ENCODE measurements at places on chromosomes 7 and 10.

DNA sequence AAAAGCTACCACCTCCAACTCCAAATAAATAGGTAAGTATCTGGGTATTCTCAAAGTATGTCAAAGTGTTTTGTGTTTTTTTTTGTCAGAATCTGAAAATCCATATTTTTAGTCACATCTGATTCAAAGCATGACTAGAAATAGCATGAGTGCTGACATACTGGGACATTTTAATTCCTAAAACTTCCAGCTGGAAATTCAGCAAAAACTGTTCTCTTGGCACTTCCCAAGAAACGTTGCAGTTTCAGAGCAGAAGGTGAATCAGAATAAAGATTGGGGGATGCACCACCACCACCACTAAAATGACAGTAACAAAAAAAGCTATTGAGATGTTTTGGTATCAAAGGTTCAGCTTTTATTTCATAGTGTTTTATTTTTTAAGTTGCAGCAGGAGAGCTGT, 724.6 kb upstream of the CELF2 start:
- no peak for DNase-seq

DNA sequence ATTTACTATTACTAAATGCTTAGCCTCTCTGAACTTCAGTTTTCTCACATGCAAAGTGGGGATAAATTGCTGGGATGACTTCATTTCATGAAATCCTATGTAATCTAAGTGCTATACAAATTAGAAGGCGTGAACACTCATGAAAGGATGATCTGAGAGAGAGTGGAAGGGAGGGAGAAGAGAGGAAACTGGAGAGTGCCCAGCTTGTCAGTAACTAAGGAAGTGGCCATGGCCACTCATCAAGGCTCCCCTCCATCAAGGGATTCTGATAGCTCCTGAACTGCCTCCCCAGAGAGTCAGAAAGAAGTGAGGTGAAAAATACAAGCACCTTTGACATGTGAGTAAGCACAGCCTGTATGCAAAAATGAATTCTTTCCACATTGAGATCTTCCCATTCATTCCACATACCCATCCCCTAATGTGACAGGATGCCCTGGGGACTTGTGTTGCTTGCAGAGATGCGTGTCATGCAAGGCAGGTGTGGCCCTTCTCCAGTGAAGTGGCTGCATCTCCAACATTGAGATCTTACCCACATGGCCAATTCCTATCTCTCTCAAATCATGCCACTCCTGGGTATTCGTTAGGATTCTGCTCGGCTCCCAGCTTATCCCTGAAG, 76.5 kb upstream of the ITPRID1 start:
- DNase-seq, result no peak

DNA sequence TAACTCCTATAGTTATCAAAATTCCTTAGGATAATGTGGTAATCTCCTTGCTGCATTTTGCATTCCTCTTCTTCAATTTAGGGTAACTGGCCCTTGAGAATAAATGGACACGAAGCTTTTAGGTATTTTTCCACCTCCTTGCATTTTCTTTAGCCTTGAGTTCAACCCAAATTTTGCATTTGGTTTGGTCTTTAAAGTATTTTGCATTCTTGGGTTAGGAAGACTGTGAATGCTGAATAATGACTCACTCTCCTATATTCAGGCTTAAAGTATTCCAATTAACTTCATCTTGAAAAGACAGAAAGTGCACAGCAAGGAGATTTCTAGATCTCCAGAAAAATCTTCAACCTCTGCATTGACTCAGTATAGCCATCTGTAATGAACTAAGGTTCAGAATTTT, 47.3 kb downstream of the TFPI2 start:
- DNase-seq, result no peak

GRCh38 chr7:140982508-140982907, 32.2 kb downstream of the MRPS33 start:
- DNase-seq, result no peak

DNA sequence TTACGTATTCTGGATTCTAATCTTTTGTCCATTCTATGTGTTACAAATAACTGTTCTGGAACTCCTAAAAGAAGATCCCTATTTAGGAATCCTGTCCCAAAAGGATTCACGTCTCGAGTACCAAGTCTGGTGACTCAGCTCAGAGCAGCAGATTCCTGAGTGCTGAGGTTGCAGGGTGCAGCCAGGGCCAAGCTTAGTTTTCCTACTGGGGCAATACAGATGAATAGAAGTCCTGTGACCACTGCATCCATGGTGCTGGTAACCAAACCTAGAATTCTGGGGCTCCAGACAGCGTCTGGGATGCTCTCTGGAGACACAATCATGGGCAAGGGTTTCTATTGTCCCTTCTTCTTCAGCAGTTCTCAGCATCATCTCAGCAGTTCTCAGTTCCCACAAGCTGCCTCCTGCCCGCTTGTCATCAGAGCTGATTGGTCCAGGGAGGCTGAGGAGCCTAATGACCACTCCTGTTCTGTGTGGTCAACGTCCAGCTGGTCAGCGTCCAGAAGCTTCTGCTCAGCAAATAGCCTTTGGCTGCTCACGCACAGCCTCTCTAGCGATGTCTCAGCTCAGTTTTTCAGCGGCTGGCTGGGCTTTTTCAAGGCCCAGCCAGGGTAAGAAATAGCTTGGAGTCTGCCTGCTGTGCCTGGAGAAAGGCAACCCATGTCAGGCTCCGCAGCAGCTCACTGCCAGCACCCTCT, 50.4 kb upstream of the C7orf33 start:
- DNase-seq, result no peak
